ENCODE measurements at places on chromosomes 6 and 20.

GRCh38 chr6:2969549-2969948, 1.8 kb downstream of the SERPINB6 start:
- no peak for DNase-seq

DNA sequence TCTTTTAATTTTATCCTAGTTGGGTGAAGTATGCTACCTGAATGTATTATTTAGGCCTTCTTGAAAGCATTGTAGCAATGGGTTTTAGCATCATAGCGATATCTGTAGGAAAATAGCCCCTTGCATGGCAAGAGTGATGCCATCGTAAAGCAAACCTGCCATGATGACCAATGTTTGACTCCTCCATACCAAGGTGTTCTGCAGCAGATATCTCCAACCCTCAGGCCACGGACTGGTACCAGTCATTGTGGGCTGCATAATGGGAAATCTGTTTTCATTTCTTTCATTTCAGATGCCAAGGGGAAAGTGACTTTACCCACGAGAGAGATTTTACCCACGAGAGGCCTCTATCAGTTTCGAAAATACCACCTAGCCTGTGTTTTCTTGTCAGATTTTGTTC, 6.2 kb downstream of the TXLNB start:
- DNase-seq: no peak

GRCh38 chr6:136736281-136736960, 55.9 kb downstream of the MAP3K5 start:
- no peak for DNase-seq

GRCh38 chr20:56780266-56780665, 151.2 kb downstream of the TFAP2C start:
- no peak for DNase-seq

GRCh38 chr6:80488190-80488589, 381.7 kb downstream of the BCKDHB start:
- DNase-seq: no peak

DNA sequence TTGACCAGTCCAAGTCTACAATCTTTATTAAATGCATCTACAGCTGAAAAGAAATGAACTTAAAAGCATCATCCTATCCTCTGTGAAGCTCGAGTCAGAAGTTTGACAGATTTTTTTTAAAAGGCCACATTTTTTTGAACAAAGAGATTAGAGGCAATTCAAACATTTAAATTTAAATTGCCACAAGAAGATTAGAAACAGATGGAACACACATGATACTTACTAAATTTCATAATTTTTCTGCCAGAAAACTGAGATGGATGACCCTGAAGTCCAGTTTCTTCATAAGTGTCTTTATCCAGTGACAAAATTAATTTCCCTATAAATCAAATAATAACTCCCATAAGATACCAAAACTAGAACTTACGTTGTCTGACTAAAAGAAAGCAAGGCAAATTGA, 4.3 kb downstream of the RPP40 start:
- no peak for DNase-seq

DNA sequence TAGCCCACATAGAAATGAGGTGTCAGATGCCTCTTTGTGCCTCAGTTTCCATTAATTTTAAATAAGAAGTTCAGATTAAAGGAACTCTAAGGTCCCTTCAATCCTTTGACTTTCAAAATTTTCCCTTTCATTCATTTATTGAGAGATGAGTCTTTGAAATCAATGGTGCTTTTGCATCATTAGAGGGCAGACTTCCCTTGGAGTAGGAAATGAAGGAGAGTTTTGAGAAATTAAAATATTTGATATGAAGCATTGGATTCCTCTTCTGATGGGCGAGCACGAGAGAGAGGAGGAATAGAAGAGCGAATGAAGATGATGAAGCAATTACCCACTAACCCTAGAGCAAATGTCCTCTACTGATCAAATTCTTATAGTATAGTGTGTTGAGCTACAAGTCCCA, 105.7 kb downstream of the EDN1 start:
- DNase-seq: no peak
